ENCODE measurements at places on chromosomes 1 and 21. TPM values are rescaled to one million over a fixed set of nuclear protein-coding genes. Genes with fewer than 3 reads are reported as not detected.

DNA sequence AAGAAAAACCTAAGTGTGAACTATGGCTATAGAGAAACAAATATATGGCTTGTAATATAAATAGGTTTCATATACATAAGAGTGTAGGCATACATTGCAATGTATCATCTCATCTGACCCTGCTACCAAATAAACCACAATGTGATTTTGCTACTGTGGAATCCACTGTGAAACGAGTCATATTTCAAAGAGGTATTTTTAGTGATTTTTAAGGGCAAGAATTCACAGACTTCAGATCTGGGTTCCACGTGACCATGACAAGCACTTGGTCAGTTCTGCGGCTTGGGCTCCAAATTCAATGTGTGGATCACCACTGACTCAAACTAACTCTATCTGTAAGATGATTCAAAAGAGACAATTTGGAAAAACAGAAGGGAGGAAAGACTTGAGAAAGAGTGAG lies 147.0 kb upstream of the ERG start:
- no peaks in the 10 kb centered on the region for H3K4me1 ChIP-seq
- DNase-seq = no peak
- H3K27ac ChIP-seq = no peak overlapping the region
- H3K36me3 ChIP-seq = no peaks in the 10 kb centered on the region
- H3K4me3 ChIP-seq = no peak overlapping the region

GRCh38 chr1:181033128-181033798 lies 520 bp upstream of the MR1 start:
- H3K27me3 ChIP-seq = peaks cover under 1% of the 10 kb centered on the region
- peak; percentile 40 for DNase-seq
- peaks cover 48% of the 10 kb centered on the region for H3K4me1 ChIP-seq
- H3K4me3 ChIP-seq = peak overlapping the region; percentile 91
- peaks cover 30% of the 10 kb centered on the region for H3K36me3 ChIP-seq
- H3K27ac ChIP-seq = peak overlapping the region; percentile 94

DNA sequence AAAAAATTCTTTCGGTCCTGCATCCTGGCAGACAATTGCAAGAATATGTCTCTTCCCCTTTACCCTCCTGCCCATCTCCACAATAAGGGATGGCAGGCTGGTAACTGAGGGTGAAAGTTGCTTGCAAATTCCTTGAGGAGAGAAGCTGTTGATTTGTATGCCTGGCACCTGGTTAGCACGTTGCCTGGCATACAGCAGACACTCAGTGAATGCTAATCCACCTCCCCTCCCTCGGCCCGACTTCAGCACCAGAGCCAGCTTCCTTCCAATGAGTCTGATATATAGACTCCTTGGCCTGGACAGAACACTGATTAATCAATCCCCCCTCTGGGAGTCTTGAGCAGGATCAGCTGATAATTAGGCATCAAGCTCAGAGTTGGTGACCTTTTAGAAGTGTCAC lies 39.1 kb downstream of the KCNC4 start:
- DNase-seq = no peak
- no peaks in the 10 kb centered on the region for H3K27me3 ChIP-seq
- H3K4me1 ChIP-seq = no peaks in the 10 kb centered on the region
- no peak overlapping the region for H3K4me3 ChIP-seq
- H3K27ac ChIP-seq = no peak overlapping the region

DNA sequence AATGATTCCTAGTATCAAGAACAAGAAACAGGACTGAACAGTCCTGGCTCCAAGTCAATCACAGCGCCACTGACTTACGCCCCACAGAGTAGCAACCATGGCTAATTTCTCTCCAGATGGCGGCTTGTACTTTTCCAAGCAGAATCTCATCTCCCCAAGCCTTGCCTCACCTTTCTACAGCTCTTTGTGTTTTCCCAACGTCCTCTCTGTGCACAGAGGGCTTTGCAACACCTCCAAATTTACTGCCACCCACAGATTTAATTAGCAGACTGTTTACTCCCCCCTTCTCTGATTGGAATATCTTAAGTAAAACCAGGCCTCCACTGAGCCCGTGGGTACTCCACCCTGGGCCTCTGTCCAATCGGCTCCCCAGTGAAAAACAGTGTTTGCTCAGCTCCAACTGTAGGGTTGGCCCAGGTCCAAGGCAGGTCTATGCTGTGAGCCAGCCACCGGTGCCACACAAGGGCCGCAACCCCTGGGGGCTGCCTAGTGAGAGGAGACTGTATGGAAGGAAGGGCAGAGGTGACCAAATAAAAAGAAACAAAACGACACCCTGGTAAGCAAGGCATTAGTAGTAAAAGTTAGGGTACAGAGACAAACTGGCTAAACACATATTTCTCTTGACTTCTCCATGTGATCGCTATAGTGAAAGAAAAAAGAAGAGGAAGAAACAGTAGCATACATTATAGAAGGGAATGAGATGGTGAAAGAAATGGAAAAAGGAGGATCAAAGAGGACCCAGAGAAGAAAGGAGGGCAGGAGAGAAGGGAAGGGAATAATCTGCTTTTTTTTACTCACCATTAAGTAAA lies 128.4 kb upstream of the SOD1 start:
- no peaks in the 10 kb centered on the region for H3K36me3 ChIP-seq
- peaks cover 15% of the 10 kb centered on the region for H3K4me1 ChIP-seq
- H3K4me3 ChIP-seq = no peak overlapping the region
- no peak overlapping the region for H3K27ac ChIP-seq
- no peaks in the 10 kb centered on the region for H3K27me3 ChIP-seq

GRCh38 chr1:156624814-156625435 lies 5.7 kb downstream of the HAPLN2 start:
- DNase-seq = no peak
- H3K27ac ChIP-seq = no peak overlapping the region
- H3K36me3 ChIP-seq = no peaks in the 10 kb centered on the region
- peaks cover 66% of the 10 kb centered on the region for H3K27me3 ChIP-seq
- H3K4me1 ChIP-seq = peaks cover 14% of the 10 kb centered on the region

GRCh38 chr1:88311907-88312306 lies 372.2 kb upstream of the PKN2 start:
- H3K36me3 ChIP-seq = no peaks in the 10 kb centered on the region
- DNase-seq = no peak
- no peak overlapping the region for H3K4me3 ChIP-seq
- no peak overlapping the region for H3K27ac ChIP-seq
- H3K27me3 ChIP-seq = no peaks in the 10 kb centered on the region

- H3K27ac ChIP-seq = no peak overlapping the region
- H3K4me3 ChIP-seq = no peak overlapping the region
Observed at GRCh38 chr1:63748046-63748580, 25.7 kb upstream of the ROR1 start.

DNA sequence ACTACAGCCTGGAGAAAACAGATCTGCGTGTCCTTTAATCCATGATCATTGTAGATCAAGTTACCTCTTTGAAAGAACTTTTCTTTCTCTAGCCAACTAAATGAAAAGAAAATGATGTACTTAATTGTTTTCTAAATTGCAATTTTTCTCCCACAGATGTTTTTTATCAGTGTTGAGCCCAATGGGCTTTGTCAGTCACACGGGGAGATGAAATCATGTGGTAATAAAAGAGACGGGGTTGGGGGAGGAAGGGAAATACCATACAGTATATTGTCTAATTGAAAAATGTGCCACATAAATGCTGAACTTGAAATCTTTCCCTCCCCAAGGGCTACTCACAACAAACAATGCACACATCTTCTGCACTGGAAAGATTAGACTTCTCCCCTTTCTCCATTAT lies 58.4 kb downstream of the NTMT2 start:
- H3K36me3 ChIP-seq = no peaks in the 10 kb centered on the region
- H3K4me3 ChIP-seq = no peak overlapping the region
- H3K27ac ChIP-seq = no peak overlapping the region
- H3K27me3 ChIP-seq = peaks cover 8% of the 10 kb centered on the region
- no peaks in the 10 kb centered on the region for H3K4me1 ChIP-seq
- no peak for DNase-seq

DNA sequence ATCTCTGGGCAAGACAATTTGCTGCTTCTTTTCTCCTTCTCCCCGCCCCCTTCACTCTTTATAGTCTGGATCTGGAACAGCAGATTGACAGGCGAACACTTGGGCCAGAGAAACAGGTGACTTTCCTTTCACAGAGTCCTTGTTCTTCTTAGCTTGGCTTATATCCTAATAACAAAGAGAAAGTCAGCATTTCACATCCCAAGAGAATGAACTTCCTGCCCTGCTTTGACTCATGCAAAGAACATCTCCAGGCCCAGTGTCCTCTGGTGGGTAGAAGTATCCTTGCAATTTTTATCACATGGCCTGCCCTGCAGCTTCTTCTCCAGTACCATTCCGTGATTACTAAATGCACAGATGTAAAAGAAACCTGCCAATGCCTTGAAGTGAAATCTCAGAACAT lies 764.4 kb downstream of the ADGRL2 start:
- H3K4me1 ChIP-seq = no peaks in the 10 kb centered on the region
- no peak for DNase-seq
- no peak overlapping the region for H3K4me3 ChIP-seq
- H3K27me3 ChIP-seq = no peaks in the 10 kb centered on the region
- H3K36me3 ChIP-seq = no peaks in the 10 kb centered on the region

DNA sequence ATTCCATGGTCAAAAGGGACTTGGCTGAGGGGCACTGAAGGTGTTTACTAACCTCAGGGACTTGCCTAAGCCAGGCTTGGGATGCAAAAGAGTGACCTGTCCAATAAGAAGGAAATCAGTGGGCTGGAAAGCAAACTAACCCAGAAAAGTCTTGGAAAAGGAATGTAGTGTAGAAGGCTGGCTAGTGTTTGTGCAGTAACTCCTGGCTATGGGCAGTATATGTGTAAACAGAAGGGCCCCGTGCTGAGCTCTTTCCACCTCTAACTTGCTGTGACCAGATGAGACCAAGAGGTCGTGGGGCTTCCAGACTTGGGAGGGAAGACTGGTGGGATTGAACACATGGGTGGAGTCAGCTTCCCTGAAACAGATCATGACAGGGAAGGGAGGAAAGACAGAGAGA lies 4.1 kb downstream of the MINDY1 start:
- H3K27me3 ChIP-seq = no peaks in the 10 kb centered on the region
- H3K36me3 ChIP-seq = peaks cover 29% of the 10 kb centered on the region
- H3K4me1 ChIP-seq = peaks cover 53% of the 10 kb centered on the region
- H3K4me3 ChIP-seq = peak overlapping the region; percentile 29
- peak overlapping the region; percentile 51 for H3K27ac ChIP-seq

GRCh38 chr1:67836769-67837168 lies 3.5 kb upstream of the GNG12 start:
- DNase-seq = no peak
- H3K27ac ChIP-seq = no peak overlapping the region
- no peak overlapping the region for H3K4me3 ChIP-seq
- peaks cover 62% of the 10 kb centered on the region for H3K27me3 ChIP-seq
- no peaks in the 10 kb centered on the region for H3K36me3 ChIP-seq

DNA sequence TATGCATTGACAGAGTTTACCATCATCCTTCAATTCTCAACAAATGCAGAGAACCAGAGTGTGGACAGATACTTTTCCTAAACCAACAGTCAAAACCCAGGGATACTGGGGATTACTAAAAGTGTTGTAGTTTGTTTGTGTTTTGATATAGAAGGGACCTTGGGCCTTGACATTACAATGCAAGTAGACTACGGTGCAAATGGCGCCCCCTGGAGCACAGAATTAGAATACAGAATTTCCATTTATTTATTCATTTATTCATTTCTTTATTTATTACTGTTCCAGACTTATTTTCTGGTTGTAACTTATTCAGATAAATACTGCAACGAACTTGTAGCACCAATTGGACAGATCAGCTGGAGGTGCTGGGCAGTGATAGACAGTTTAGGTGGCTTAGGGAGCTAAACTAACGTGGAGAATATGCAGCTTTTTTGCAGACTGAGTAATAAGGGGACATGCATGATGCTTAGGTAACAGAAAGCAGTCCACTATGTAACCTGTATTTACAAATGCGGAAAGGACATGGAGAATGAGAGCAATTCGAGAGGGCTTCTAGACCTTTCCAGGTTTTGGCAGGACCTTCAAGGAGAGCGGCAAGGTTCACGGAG lies 42.6 kb downstream of the KIRREL1 start:
- peaks cover 1% of the 10 kb centered on the region for H3K27me3 ChIP-seq
- no peak for DNase-seq
- H3K27ac ChIP-seq = no peak overlapping the region
- no peaks in the 10 kb centered on the region for H3K4me1 ChIP-seq

DNA sequence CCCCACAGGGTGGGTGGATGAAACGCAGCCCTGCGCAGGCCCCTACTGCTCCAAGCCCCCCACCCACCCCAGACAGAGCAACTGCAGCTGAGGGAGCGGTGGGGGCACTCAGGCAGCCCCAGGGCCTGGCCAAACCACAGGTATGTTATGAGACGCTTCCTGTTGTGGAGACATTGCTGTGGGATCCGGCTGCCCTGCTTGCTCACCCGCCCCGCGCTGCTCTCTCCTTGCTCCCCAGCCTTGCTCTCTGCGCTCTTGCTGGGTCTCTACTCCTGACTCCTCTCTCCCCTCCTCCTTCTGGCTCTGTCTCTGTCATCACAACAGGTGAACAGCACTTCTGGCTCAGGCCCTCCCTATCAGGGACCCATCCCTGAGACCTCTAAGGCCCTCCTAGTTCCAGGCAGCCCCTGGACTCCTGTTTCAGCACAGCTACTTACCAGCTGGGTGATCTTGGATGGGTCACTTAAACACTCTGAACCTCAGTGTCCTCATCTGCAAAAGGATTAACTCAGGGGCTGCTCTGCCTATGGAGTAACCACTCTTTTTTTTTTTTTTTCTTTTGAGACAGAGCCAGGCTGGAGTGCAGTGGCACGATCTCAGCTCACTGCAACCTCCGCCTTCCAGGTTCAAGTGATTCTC lies 15.9 kb downstream of the COL8A2 start:
- no peak overlapping the region for H3K4me3 ChIP-seq
- peak overlapping the region; percentile 24 for H3K27ac ChIP-seq
- H3K36me3 ChIP-seq = no peaks in the 10 kb centered on the region
- H3K27me3 ChIP-seq = no peaks in the 10 kb centered on the region
- DNase-seq = peak; percentile 66

- H3K4me3 ChIP-seq = no peak overlapping the region
- no peaks in the 10 kb centered on the region for H3K36me3 ChIP-seq
- no peaks in the 10 kb centered on the region for H3K4me1 ChIP-seq
- no peak overlapping the region for H3K27ac ChIP-seq
Observed at GRCh38 chr21:36681117-36681631, 17.7 kb upstream of the SIM2 start.

GRCh38 chr1:156627313-156627880 lies 8.2 kb downstream of the HAPLN2 start:
- DNase-seq = peak; percentile 46
- peaks cover 11% of the 10 kb centered on the region for H3K4me1 ChIP-seq
- H3K27me3 ChIP-seq = peaks cover 67% of the 10 kb centered on the region
- H3K4me3 ChIP-seq = no peak overlapping the region

GRCh38 chr1:42680921-42681683 lies 1.1 kb upstream of the YBX1 start:
- DNase-seq = no peak
- H3K36me3 ChIP-seq = peaks cover 33% of the 10 kb centered on the region
- peak overlapping the region; percentile 96 for H3K27ac ChIP-seq
- H3K4me3 ChIP-seq = peak overlapping the region; percentile 97
- H3K4me1 ChIP-seq = peaks cover 40% of the 10 kb centered on the region

- H3K27me3 ChIP-seq = no peaks in the 10 kb centered on the region
- peaks cover 26% of the 10 kb centered on the region for H3K36me3 ChIP-seq
- H3K4me3 ChIP-seq = peak overlapping the region; percentile 38
- H3K27ac ChIP-seq = peak overlapping the region; percentile 92
- peak; percentile 59 for DNase-seq
- peaks cover 68% of the 10 kb centered on the region for H3K4me1 ChIP-seq
Observed at GRCh38 chr1:234730770-234731568, 121.0 kb upstream of the IRF2BP2 start.

Gene NDUFV3
- 17.0 TPM for total RNA-seq

Gene RAB42
- not detected for total RNA-seq

Gene SLC9C2
- total RNA-seq = not detected

Gene C4BPB
- total RNA-seq = 0.43 TPM

Gene KIF14
- 28.3 TPM for total RNA-seq

Gene LTN1
- total RNA-seq = 25.8 TPM

Gene TFAP2E
- 0.65 TPM for total RNA-seq

Gene SH3BGR
- total RNA-seq = 1.7 TPM

Gene AADACL4
- not detected for total RNA-seq

All from activated CD4-positive, alpha-beta memory T cell treated with anti-CD3 and anti-CD28 coated beads, Interleukin-2, amount 10 ng/mL, durations not matched to agents 7 days and 5 days (primary cell).